ENCODE measurements at places on chromosomes 16 and 17.

DNA sequence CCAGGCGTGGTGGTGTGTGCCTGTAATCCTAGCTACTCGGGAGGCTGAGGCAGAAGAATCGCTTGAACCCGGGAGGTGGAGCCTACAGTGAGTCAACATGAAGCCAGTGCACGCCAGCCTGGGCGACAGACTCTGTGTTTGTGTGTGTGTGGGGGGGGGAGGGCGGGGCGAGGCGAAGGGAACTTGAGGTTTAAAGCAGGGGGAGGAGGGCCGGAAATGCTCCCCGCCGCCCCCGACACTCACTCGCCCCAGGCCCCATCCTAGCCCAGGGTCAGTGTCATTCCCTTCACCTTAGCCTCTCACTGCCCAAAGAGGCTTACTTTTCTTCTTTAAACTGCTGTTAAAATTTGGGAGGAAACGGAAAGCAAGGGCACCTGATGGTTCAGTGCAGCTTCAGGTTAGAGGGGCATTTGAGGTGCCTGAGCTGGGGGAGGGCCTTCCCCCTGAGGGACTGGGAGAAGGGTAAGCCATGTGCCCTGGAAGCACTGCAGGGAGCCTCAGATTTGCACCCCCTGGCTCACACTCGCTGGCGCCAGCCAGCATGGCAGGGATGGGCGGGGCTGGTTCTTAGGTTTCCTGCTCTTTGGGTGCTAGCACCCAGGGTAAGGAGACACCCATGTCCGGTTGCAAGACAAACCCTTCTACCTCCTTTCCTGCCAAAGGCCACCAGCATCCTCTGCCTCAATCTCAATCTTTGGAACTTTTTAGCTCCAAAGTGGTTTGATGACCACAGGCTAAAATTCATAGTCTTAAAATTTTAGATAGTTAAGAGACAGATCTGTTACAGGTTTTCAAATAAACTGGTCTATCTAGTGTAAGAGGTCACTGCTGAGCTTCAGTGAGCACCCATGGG is 2.2 kb upstream of the LIMD2 start:
- peak overlapping the region; percentile 83 for H3K27ac ChIP-seq
- H3K4me1 ChIP-seq: peaks cover 80% of the 10 kb centered on the region
- DNase-seq: peak; percentile 87
- H3K27me3 ChIP-seq: no peaks in the 10 kb centered on the region

- H3K4me1 ChIP-seq: peaks cover 15% of the 10 kb centered on the region
- H3K36me3 ChIP-seq: no peaks in the 10 kb centered on the region
- H3K4me3 ChIP-seq: no peak overlapping the region
- H3K27ac ChIP-seq: no peak overlapping the region
These were observed 34.2 kb downstream of the CD300LF start for GRCh38 chr17:74678541-74678940.

DNA sequence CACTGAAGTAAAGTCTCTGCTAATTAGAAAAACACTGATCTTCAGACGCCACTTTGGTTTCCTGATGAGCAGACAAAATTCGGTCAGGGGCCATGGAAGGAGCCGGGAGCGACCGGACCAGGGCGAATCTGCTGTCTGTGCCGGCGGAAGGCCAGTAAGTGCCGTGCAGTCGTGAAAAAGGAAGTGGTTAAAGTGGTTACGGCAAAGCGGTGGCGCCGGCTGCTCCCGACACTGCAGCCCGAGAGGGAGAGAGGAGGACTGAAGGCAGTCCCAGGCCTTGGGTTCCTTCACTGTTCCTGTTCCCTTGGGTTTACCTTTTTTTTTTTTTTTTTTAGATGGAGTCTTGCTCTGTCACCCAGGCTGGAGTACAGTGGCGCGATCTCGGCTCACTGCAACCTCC is 17.3 kb upstream of the HEXD start:
- H3K27ac ChIP-seq: no peak overlapping the region
- H3K4me3 ChIP-seq: peak overlapping the region; percentile 30
- peak; percentile 32 for DNase-seq
- H3K4me1 ChIP-seq: peaks cover 21% of the 10 kb centered on the region
- H3K36me3 ChIP-seq: peaks cover 22% of the 10 kb centered on the region

DNA sequence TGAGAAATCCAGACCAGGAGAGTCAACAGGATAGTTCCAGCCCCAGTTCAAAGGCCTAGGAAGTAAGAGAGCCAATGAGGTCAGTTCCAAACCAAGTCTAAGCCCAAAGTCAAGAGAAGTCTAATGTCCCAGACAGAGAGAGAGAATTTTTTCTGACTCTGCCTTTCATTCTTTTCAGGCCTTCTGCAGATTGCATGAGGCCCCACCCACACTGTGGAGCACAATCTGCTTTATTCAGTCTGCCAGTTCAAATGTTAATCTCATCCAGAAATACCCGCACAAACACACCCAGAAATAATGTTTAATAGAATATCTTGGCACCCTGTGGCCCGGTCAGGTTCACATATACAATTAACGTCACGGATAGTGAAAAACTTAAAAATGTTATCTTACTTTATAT is 962.4 kb upstream of the SOX9 start:
- H3K27me3 ChIP-seq: no peaks in the 10 kb centered on the region
- H3K36me3 ChIP-seq: no peaks in the 10 kb centered on the region
- H3K4me1 ChIP-seq: no peaks in the 10 kb centered on the region

DNA sequence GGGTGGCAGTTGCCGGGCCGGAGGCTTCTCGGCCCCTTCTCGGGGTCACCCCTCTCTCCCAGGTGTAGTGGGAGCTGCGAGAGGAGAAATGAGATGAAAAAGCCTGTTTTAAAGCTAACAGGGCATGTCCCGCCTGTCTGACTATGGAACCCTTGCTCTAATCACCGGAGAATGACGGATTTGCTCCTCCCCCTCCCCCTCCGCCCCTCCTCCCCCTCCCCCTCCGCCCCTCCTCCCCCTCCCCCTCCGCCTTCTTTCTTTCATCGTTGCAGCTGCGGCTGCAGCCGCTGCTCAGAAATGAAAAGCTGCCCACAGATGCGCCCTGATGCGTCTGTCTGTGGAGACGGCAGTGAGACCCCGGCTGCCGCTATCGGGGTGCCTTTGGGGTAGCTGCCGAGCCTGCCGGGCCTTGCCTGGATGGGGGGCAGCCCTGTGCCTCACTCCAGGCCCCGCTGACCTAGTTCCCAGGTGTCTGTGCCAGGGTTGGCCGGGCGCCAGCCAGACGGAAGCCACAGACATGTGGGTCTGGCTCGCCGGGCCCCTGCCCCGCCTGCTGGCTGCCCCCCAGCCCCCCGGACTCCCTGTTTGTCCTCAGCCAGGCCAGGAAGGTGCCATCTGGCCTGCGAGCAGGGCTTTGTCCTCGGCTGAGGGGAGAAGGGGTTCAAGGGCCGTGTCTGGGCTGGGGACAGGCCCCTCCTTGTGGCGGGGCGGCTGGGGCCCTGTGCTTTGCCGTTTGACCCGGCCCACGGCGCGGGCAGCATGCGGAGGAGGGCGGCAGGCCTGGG is 37.7 kb downstream of the GINS2 start:
- no peaks in the 10 kb centered on the region for H3K27me3 ChIP-seq
- no peak for DNase-seq
- H3K27ac ChIP-seq: no peak overlapping the region
- no peak overlapping the region for H3K4me3 ChIP-seq
- H3K4me1 ChIP-seq: no peaks in the 10 kb centered on the region
- peaks cover 25% of the 10 kb centered on the region for H3K36me3 ChIP-seq

- no peaks in the 10 kb centered on the region for H3K4me1 ChIP-seq
- no peak overlapping the region for H3K27ac ChIP-seq
- no peaks in the 10 kb centered on the region for H3K27me3 ChIP-seq
- H3K4me3 ChIP-seq: no peak overlapping the region
These were observed 11.0 kb upstream of the WIPI1 start for GRCh38 chr17:68468334-68468733.

DNA sequence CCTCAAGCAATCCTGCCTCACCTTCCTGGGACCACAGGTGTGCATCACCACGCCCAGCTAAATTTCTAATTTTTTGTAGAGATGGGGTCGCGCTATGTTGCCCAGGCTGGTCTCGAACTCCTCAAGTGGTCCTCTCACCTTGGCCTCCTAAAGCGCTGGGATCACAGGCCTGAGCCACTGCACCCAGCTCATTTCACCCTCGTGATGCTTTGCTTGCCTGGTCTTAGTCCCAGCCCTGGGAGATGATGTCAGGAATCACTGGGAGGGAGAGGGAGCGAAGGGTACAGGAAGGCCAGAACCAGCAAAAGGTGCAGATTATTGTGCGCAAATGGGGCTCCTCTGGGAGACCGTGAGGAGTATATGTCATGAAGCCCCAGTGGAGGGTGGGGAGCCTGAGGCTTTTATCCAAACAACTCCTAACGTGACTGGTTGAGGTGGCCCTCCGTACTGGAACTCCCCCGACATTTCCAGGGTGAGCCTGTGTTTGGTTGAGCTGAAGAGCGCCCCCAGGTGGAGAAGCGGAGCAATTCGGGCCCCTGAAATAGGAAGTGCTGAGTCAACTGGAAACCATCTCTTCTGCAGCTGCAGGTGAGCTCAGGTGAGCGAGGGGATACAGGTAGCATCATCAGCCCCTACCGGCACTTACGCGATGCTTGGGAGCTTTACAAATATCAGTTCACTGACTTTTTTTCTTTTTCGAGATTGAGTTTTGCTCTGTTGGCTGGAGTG is 41.2 kb upstream of the HAPSTR1 start:
- no peak for DNase-seq
- H3K27me3 ChIP-seq: peaks cover 10% of the 10 kb centered on the region
- no peaks in the 10 kb centered on the region for H3K36me3 ChIP-seq

DNA sequence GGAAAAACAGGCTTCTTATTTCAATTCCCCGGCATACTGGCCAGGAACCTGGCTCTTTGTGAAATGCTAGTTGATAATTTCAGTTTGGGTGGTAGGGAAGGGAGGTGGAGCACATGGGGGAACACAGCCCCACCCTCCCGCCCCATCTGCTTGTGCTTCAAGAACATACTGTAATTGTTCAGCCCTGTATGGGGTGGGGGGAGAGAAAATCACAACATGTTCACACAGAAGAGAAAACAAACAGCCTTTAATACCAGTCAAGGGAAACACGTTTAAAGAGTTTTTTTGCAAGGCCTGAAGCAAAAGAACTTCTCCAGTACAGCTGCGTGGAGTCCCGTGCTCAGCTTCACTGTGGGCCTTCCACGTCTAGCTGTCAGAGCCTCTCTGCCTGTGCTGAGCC is 59.7 kb downstream of the SHISA6 start:
- no peak overlapping the region for H3K27ac ChIP-seq
- no peaks in the 10 kb centered on the region for H3K27me3 ChIP-seq
- no peak for DNase-seq
- no peaks in the 10 kb centered on the region for H3K4me1 ChIP-seq

- peaks cover 47% of the 10 kb centered on the region for H3K4me1 ChIP-seq
- H3K36me3 ChIP-seq: no peaks in the 10 kb centered on the region
- no peak overlapping the region for H3K27ac ChIP-seq
These were observed 40.9 kb downstream of the SRCIN1 start for GRCh38 chr17:38564869-38565268.

DNA sequence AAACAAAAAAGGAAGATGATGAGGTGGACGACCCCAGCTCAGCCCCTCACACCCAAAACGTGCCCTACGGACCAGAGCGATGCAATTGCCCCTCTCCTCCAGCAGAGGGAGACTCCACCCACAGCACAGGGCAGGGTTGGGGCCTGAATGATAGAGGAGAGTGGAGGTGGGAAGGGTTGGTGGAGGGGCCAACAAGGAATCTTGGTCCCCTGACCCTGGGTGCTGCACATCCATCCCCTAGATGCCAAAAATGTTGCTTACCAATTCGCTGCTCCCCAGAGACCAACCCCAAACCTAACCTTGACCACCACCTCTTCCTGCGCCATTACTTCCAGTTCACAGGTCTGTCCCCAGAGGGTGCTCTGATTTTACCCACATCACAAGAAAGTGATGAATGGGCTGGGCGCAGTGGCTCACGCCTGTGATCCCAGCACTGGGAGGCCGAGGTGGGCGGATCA is 12.9 kb downstream of the P2RX5 start:
- peak; percentile 64 for DNase-seq
- H3K27ac ChIP-seq: no peak overlapping the region
- no peaks in the 10 kb centered on the region for H3K27me3 ChIP-seq
- H3K36me3 ChIP-seq: peaks cover 10% of the 10 kb centered on the region

DNA sequence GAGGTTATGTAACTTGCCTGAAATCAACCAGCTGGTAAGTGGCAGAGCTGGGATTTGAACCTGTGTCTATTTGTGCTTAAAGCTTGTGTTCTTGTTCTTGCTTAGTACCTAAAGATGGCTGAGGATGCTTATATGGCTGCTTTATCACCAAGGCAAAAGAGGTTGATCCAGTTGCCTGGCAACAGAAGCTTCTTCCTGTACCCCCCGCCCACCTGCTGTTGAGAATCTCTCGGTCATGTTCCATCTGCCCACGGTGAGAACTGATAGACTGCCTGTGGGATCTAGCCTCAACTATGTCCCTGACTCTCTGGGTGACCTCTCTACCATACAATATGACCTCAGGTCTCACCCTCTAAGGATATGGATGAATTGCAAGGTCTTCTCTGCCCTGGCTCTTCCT is 60.7 kb downstream of the ABCC6 start:
- no peak for DNase-seq
- H3K36me3 ChIP-seq: no peaks in the 10 kb centered on the region
- no peak overlapping the region for H3K4me3 ChIP-seq

- no peaks in the 10 kb centered on the region for H3K27me3 ChIP-seq
- H3K27ac ChIP-seq: no peak overlapping the region
- DNase-seq: no peak
- H3K36me3 ChIP-seq: peaks cover 55% of the 10 kb centered on the region
- no peak overlapping the region for H3K4me3 ChIP-seq
These were observed 31.5 kb downstream of the GINS2 start for GRCh38 chr16:85657267-85657650.

GRCh38 chr17:49850218-49850610 is 2.3 kb upstream of the TAC4 start:
- peaks cover 2% of the 10 kb centered on the region for H3K36me3 ChIP-seq
- no peak overlapping the region for H3K27ac ChIP-seq
- no peaks in the 10 kb centered on the region for H3K27me3 ChIP-seq
- peaks cover 23% of the 10 kb centered on the region for H3K4me1 ChIP-seq

DNA sequence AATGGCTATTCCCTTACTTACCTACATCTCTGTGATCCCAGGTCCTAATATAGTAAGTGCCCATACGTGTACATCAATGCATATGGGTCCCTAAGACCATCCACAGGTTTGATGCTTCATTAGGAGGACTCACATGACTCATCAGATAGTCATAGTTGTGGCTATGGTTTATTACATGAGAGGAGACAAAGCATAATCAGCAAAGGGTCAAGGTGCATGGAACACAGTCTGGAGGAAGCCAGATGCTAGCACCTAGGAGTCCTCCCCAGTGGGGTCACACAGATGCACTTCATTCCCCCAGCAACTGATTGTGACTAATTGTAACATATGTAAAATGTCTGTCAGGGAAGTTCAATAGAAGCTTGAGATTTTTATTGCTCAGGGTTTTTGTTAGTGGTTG is 42.8 kb downstream of the PHKB start:
- H3K4me1 ChIP-seq: no peaks in the 10 kb centered on the region
- DNase-seq: no peak
- H3K4me3 ChIP-seq: no peak overlapping the region
- no peaks in the 10 kb centered on the region for H3K27me3 ChIP-seq
- H3K36me3 ChIP-seq: peaks cover 48% of the 10 kb centered on the region

GRCh38 chr16:983044-984030 is 1.8 kb downstream of the SOX8 start:
- no peaks in the 10 kb centered on the region for H3K36me3 ChIP-seq
- H3K4me3 ChIP-seq: no peak overlapping the region
- peaks cover 29% of the 10 kb centered on the region for H3K4me1 ChIP-seq
- H3K27ac ChIP-seq: no peak overlapping the region
- DNase-seq: no peak
